ENCODE measurements at places on chromosomes 4 and X. TPM values are rescaled to one million over a fixed set of nuclear protein-coding genes. Genes with fewer than 3 reads are reported as not detected.

DNA sequence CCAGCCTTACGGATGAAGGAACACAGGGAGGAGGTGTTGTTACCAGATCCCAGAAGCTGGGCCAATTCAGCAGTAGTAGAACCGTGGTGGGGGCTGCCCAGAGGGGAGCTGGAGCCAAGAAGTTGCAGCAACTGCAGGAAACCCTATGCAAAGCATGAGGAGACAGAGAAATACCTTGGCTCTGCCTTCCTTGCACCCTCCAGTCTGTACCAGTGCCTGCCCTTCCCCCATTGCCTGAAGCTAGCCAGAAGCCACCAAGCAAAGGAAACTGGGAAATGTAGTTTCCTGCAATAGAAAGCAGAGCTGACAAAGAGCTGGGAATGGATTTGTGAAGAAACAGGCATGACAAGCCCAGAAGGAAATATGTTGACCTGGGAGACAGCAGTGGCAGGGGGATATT, 108.7 kb upstream of the FUNDC1 start:
- no peak for DNase-seq

DNA sequence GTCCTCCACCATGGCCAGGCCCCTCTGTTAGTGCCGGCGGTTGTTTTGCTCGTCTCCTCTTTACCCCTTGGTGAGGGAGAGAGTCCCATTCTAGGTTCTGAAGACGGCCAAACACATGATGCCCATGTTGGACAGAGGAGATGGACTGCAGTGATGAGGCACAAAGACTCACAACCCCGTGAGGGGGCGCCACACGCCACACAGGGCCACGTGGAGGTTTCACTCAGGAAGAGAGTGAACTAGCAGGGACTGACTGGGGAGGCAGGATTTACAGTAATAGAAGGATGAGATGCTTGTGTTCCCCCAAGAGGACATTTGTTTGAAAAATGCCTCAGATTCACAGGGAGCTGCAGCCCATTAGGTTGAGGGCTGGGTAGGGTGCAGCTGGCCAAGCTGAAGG, 655.3 kb upstream of the FRG1 start:
- no peak for DNase-seq

- no peak for DNase-seq
Measured at GRCh38 chr4:66569228-66569627, 898.9 kb upstream of the EPHA5 start.

DNA sequence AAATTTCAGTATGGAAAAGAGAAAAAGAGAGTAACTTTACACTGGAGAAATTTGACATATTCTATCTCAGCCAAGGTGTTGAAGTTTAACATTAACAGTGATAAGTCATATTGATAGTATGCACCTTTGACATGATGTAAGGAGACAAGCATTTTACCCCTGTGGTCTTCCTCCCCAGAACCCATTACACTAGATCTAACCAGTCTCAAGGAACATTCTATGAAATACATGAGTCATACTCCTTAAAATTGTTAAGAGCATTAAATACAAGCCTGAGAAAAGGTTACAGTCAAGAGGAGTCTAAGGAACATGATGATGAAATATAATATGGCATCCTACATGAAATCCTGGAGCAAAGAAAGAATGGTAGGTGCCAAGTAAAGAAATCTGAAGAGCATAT, 1151.3 kb upstream of the IGFBP7 start:
- DNase-seq: no peak

- DNase-seq: no peak
Measured at GRCh38 chr4:108483079-108483478, 137.3 kb upstream of the RPL34 start.

SAGE1 gene
- not detected for total RNA-seq

ZFP92 gene
- 0.88 TPM for total RNA-seq

VBP1 gene
- total RNA-seq: 31.3 TPM
